ENCODE measurements at places on chromosomes 16 and 17.

DNA sequence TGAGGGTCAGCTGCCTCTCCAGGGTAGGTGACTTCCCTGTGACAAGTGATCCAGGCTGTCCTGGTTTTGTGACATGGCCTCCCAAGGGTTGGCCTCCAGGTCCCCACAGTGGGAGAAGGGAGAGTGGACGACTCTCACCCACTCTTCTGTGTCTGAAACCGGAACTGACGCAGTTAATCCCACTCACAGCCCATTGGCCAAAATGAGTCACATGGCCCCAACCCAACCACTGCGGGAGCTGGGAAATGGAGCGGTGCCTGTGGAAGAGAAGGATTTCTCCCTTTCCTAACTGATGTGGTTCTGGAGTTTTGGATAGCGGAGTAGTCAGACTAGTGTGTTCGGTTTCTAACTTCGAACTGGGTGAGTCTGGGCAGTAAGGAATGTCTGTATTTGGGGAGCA lies 79.4 kb downstream of the ABCC6 start:
- DNase-seq, result no peak

GRCh38 chr17:73313526-73314127 lies 1.8 kb upstream of the CDC42EP4 start:
- no peak for DNase-seq

DNA sequence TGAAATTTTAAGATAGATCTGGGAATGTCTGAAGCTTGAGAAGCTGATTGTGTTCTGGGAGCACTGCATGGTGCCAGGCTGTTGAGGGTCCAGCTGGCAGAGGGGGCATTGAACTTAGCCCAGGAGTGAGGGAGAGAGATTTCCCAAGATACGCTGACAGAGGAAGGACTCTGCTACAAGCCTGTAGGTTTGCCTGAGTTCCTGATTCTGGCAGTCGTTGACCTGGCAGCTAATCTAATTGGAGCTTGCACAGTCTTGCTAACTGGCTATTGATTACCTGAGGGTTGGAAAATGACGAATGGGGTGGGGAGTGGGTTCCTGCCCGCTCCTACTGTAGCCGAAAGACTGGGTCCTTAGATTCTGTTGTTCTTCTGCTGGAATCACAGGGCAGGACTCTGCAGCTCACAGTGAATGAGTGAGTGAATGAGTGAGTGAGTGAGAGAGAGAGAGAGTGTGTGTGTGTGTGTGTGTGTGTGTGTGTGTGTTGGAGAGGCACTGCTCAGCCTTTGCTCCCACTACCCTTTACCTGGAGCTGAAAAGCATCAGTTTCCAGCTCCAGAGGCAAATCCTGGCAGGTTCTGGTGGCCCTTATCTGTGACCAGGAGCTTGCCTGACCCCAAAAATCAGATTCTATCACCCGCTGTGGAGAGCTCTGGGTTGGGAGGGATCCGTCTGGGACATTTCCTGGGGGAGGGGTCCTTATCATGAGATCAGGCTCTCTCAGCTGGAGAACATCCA lies 16.7 kb downstream of the CTRL start:
- no peak for DNase-seq

GRCh38 chr17:55433029-55433628 lies 11.5 kb upstream of the MMD start:
- no peak for DNase-seq

GRCh38 chr16:23694644-23695373 lies 16.1 kb downstream of the PLK1 start:
- no peak for DNase-seq

DNA sequence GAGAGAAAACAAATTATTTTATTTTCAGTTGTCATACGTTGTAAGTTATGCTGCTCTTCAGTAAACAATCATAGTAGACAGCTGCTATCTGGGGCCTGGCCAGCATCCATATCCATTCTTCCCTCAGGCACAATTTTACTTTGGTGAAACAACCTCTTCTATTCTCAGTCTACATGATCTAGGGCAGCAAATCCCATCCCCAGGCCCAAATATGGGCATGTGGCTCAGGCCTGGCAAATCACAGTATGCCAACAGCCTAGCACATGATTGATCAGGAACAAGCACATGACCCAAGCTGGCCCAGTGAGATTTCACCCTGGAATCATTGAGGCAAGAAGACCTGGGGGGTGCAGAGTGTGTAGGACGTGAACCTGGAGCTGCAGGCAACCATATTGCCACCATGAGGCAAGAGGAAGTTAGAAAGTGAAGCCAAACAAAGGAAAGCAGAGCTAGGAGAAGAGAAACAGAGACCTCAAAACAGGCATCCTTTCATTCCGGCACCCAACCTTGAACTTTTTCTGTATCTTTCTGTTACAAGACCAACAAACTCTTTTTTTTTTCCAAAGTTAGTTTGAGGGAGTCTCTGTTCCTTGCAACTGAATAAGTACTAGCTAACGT lies 10.3 kb upstream of the ABCC12 start:
- DNase-seq, result no peak

DNA sequence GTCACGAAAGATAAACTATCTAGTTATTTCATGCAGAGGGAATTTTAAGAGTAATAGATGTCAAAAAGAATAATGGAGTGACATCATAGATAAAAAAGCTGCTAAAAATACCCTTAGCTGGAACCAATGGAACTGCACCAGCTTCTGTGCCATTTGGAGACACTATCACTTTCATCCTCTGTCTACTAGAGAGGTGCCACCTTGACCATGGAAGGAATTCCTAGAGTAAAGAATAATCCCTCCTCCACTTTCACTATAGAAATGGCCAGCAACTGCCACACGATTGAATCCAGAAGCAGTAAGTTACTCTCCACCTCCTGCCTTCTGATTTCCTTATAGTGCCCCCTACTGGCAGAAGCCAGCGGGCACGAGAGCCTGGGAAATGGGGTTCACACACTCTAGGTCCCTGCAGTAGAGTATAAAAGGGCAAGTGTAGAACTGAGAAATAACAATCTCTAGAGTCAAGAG lies 2.8 kb upstream of the ALDH3A2 start:
- peak; percentile 60 for DNase-seq
